ENCODE measurements at places on chromosomes 1 and 21. TPM values are rescaled to one million over a fixed set of nuclear protein-coding genes. Genes with fewer than 3 reads are reported as not detected.

The LCE1A gene
- not detected for total RNA-seq

The ROR1 gene
- total RNA-seq: not detected

The CFAP57 gene
- total RNA-seq: 0.37 TPM

The CD52 gene
- total RNA-seq: 343 TPM

The SLFNL1 gene
- 0.11 TPM for total RNA-seq

The TTC24 gene
- 6.8 TPM for total RNA-seq

The PODN gene
- total RNA-seq: not detected

The MYOG gene
- not detected for total RNA-seq

The FAM163A gene
- total RNA-seq: not detected

The OSCP1 gene
- total RNA-seq: 1.6 TPM

The ANGPTL7 gene
- not detected for total RNA-seq

The CLDN17 gene
- not detected for total RNA-seq

The TRIM17 gene
- total RNA-seq: 2.4 TPM

The IL24 gene
- 19.0 TPM for total RNA-seq

The AIRE gene
- total RNA-seq: not detected

The CAMK2N1 gene
- 0.25 TPM for total RNA-seq

The C1orf87 gene
- not detected for total RNA-seq

The MAP1LC3C gene
- total RNA-seq: not detected

The LCE1E gene
- not detected for total RNA-seq

The SPRR2G gene
- not detected for total RNA-seq

The MYBPH gene
- not detected for total RNA-seq

The ANKRD34A gene
- total RNA-seq: 9.1 TPM

The SPATA45 gene
- not detected for total RNA-seq

The KPRP gene
- not detected for total RNA-seq

The PTAFR gene
- 0.06 TPM for total RNA-seq

The DYNLT5 gene
- not detected for total RNA-seq

The ESPN gene
- total RNA-seq: 1.9 TPM

The RXFP4 gene
- total RNA-seq: not detected

The PHF13 gene
- 33.4 TPM for total RNA-seq

The TFB2M gene
- total RNA-seq: 17.6 TPM

The AVPR1B gene
- not detected for total RNA-seq

The GPA33 gene
- 0.76 TPM for total RNA-seq

The SPRR2F gene
- total RNA-seq: not detected

The IFI44L gene
- total RNA-seq: 120 TPM

The RGS8 gene
- total RNA-seq: not detected

The NBPF26 gene
- total RNA-seq: 12.9 TPM

The SPRR3 gene
- not detected for total RNA-seq

The RBM11 gene
- 7.4 TPM for total RNA-seq

The C1QB gene
- not detected for total RNA-seq

The CHAF1B gene
- 33.1 TPM for total RNA-seq

The TMEM240 gene
- total RNA-seq: 0.58 TPM

The CACNA1E gene
- total RNA-seq: 0.16 TPM

The G0S2 gene
- 40.7 TPM for total RNA-seq

The ADAMTS4 gene
- total RNA-seq: 2.7 TPM

The TMOD4 gene
- 0.77 TPM for total RNA-seq

The KCNT2 gene
- not detected for total RNA-seq

Data from activated naive CD4-positive, alpha-beta T cell treated with anti-CD3 and anti-CD28 coated beads, Interleukin-2, amount 50 U/mL, for 72 hours (primary cell).